ENCODE measurements at places on chromosomes 7 and 10. TPM values are rescaled to one million over a fixed set of nuclear protein-coding genes. Genes with fewer than 3 reads are reported as not detected.

Gene IGF2BP3
- 117 TPM for total RNA-seq

Gene PNLIP
- not detected for total RNA-seq

Gene SPDYE11
- total RNA-seq = not detected

Gene TET1
- 30.0 TPM for total RNA-seq

Gene CRTAC1
- 1.1 TPM for total RNA-seq

Gene CLCN1
- total RNA-seq = 0.09 TPM

Gene PNLIPRP2
- total RNA-seq = not detected

Gene PTN
- total RNA-seq = 228 TPM

Gene TMEM130
- total RNA-seq = 0.61 TPM

Measured in neural crest cell (in vitro differentiated cells).